ENCODE measurements at places on chromosomes 5 and 9.
A peak's percentile ranks its signal among the peaks of the same experiment; 100 is the strongest.

GRCh38 chr5:117357886-117358285 lies 783.3 kb upstream of the SEMA6A start:
- DNase-seq, result no peak

- DNase-seq, result no peak
Observed at GRCh38 chr9:134864821-134865190, 15.8 kb upstream of the FCN2 start.

GRCh38 chr5:174287761-174288160 lies 242.3 kb downstream of the NSG2 start:
- DNase-seq, result no peak

DNA sequence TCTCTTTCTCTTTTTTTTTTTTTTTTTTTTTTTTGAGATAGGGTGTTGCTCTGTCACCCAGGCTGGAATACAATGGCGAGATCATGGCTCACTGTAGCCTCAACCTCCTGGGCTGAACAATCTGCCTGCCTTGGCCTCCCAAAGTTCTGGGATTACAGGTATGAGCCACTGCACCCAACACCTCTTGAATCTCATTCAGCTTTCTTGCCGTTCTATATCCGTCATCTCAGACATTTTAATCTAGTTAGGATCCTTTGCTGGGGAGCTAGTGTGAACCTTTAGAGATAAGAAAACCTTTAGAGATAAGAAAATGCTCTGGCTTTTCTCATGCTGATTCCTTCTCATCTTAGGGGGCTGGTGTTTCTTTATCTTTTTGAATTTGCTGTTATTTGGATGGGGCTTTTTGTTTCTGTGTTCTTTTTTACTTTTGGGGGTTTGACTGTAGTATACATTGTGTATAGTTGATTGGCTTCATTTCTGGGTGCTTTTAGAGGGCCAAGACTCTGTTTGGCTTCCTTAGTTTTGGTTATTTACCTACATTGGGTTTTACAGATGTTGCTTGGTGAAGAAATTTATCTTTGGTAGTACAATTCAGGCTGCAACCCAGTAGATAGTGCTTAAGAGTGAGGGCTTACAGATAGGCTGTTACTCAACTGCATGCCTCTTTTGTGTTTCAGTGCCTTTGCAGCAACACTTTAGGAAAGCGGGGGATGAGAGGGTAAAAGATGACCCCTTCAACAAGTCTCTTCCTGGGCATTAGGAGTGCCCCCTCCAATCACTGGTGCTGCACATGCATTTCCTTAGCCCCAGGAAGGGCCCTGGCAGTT lies 41.9 kb upstream of the SLC36A1 start:
- no peak for DNase-seq

DNA sequence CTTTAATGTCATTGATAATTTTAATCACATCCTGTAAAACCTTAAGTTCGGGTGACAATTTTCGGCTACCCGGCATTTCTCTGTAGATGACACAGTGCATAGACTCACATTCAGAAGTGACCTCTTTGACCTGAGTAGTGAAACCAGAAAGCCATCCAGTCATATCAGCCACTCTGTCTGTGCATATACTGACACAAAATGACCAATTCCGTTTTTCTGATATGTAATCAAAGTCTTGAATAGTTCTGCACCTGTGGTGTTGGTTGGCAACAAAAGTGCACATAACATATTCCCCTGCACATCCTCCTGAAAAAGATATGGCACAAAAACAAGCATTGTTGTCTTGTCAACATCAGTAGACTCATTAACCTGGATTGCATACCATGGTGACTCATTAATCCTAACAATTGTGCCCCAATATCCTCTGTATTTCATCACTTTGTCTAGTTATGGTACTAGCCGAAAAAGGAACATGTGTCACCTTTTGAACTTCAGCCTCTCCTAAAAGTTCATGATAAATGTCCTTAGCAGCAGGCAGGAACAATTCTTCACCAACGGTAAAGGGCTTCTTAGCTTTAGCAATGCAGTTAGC lies 4.6 kb upstream of the HNRNPA0 start:
- no peak for DNase-seq

DNA sequence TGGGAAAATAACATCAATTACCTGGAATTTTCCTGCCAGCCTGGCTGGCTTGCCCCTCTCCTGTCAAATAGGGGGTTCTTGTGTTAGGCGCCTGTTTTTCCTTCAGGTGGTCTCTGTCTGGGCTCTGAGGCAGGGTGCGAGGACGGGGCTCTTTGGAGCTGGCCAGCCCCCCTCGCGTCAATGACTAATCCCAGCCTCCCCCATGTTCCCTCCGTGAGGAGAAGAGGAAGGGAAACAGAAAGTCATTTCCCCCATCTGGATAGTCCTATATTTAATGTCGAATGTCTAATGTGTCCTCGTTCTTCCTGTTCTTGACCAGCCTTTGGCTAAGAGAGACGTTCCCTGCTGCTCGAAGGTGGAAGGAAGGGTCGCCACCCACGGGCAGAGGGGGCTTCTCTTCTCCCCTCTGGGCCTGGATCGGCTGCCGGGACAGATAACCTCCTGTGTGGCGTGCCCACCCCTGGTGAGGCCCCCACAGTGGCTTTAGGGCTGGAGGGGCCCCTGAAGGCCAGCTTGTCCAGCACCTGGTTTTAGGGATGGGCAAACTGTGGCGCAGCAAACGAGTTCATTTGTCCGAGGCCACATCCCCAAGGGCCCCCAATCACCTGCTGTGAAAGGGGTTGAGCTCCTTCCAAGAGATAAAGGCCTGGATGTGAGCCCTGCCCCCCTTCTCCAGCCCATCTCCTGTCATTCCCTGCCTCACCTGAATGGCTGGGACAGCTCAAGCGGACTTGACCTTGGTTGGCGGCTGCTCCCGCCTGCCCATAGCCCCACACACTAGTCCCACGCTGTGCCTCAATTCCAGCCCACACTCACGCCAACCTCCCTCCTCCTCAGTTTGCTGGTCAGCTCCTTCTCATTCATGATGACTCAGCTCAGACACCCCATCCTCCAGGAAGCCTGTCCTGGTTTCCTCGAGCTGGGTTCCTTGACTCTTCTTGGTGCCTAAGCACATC lies 35.9 kb upstream of the UNC5A start:
- no peak for DNase-seq

DNA sequence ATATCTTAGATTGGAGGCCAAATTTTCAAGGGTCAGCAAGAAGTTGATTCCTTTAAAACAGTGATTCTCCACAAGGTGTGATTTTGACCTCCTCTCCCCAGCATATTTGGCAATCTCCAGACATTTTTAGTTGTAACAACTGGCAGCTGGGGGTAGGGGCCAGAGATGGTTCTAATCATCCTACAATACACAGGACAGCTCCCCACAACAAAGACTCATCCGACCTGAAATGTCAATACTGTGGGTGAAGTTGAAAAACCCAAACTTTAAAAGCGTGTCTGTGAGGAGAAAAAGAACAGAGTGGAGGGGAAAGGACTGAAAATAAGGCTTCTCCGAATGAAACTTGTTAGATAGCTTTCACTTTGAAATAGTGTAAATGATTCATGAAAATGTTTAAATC lies 10.0 kb upstream of the STRBP start:
- DNase-seq, result no peak

DNA sequence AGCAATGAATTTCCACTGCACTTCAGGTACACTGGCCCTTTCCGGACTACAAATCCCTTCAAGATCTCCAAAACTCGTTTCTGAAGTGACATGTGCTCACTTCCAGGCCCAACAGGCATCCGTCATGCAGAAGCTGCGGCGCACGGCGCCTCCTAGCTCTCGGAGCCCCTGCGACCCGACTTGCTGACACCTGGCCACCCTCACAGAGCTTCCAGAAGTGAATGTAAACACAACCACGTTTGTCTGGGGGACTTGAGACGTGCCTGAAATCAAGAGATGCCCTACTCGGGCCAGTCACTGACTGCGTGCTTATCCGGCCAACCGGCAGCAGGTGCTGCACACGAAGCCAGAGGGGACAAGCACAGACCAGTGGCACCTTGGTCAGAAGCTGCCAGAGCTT lies 4.9 kb upstream of the LHX3 start:
- DNase-seq, result no peak

- no peak for DNase-seq
Observed at GRCh38 chr9:124368692-124369091, 46.5 kb downstream of the PSMB7 start.

DNA sequence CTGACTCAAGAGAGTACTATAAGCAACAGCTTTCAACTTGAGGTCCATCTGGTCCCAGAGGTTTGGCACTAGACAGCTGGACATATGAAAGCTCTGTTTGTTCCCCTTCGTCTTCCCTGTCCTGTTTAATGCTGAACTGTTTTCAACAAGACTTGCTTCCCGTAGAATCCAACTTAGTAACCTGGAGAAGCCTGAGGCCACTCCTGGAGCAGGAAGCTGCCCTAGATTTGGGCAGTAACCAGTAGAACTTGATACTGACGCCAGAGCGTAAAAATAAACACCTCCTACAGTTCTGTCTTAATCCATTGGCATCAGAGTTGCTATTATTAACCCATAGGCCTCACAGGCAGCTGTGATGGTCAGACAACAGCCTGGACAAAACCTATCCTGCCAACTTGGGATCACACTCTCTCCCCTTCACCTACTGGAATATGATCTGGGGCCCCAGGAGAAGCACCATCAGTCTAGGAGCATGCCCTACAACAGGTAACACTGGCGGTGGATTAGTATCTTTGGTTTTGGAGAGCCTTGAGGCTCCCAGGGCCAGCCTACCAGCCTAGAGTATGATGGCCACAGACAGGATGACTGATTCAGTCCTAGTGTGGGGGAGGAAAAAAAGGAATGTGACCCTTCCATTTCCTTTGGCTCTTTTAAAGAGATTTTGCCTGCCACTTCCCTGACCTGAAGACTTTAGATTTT lies 29.2 kb downstream of the RUSC2 start:
- peak; percentile 85 for DNase-seq

GRCh38 chr9:33661176-33661575 lies 134.2 kb upstream of the PRSS3 start:
- no peak for DNase-seq

DNA sequence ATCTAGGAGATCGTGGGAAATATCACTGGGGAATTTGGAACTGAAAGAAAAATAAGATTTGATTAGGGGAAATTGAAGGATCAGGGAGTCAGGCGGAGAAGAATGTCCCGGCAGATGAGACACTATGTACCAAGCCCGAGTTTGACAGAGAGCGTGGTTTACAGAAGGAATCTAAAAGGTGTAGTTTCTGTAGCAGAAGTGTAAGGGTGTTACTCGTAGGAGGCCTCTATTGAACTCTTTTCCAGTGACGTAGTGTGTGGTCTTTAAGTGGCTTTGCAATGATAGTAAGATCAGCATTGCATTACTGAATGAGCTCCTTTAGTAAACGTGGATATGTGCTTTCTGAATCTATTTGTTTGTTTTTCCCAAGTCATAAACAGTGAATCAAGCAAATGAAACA lies 59.3 kb upstream of the CDKN2B start:
- no peak for DNase-seq

DNA sequence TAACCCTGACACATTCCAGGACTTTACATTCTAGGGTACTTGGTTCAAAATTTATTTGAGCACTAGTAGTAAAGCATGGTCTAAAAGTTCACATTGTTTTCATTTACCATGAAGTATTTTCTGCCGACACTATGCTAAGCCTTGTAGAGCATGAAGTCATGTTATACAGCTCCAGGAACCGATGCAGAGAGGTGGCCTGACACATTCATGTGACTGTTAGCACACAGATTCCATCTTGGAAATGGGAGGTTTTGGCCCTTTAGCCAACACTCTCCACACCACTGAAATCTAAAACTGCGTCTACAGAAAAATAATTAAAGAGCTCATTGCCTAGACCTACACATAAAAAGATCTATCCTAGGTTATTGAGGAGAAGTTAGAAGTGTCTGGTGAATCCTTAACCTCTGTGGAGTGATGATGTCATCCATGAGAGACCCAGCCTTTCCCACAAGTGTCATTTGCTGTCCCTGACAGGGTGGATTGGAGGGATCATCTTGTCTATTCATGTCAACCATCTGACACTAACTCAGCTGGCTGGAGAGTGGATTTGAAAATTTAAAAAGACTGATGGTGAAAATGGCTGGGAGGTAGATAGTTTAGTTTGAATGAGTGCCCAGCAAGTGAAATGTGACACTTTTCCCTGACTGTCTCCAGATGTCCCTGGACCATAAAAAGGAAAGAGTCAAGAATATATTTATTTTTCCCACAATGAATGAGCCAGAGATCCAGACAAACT lies 1.3 kb downstream of the RANBP3L start:
- no peak for DNase-seq

- no peak for DNase-seq
Observed at GRCh38 chr5:113167985-113168384, 191.4 kb downstream of the DCP2 start.

GRCh38 chr9:109831998-109832658 lies 52.1 kb downstream of the PALM2AKAP2 start:
- no peak for DNase-seq

DNA sequence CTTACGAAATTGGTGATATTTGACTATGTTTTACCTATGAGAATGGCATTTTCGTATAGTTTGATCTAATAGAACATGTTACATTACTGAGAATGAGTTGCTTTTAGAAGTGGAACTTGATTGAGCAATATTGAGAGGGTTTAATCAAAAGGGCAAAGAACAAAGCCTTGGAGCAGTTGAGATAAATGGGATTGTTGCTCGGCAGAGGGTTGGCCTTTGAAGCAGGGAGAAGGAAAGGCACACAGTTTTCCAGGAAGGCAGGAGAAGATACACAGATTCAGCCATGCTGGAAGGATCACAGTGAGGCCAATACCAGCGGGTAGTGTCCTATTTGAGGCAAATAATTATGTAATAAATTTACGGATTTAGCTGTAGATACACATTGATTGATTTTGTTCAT lies 19.5 kb downstream of the MAN2A1 start:
- DNase-seq, result no peak

DNA sequence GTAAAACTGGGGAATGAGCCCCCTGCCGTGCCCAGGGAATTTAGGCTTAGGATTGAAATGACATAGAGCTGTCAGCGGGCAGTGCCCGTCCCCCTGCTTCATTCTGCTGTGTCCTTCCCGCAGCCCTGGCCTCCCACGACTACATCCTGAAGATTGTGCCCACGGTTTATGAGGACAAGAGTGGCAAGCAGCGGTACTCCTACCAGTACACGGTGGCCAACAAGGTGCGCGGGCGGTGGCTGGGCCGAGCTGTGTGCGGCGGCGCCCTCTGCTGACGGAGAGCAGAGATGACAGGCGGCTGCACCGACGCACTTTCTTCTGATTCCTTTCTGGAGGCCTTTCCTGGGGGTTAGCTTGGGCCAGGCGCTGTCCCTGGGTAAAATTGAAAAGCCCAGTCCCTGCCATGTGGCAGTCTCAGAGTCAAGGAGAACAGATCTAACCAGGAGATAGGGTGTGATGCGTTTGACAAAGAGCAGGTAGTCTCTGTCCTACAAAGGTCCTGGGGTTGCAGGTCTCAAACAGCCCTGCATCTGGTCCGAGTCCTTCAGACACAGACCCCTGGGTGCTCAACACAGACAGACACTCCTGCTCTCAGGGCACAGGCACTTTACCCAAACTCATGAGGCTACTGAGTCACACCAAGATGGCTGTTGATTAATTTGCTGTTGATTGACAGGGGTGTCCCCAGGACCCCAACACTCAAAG lies 26.8 kb upstream of the RPL26L1 start:
- peak; percentile 61 for DNase-seq
